ENCODE measurements at places on chromosomes 11 and 22.

DNA sequence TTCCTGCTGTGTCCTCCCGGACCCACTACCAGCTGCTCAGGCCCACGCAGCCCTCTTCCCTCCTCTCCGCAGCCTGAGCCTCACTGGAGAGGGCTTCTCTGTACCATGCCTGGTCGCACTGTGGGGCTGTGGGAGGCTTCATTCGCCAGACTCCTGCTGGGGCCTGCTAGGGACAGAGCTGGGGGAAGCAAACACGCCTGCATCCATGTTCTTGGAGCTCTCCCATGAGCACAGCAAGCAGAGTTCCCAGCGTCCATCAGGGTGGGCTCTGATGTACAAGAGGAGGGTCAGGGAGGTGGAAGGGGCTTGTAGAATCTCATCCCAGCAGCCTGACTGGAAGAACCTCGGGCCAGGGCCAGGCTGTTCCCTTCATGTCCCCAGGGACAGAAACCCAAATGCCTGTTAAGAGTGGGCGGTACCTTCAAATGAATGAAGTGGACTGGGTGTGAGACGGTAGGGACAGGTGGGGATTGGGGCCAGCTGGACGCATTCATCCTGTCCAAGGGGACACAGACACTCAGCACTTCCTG, 59.9 kb downstream of the MPPED1 start:
- DNase-seq, result no peak

DNA sequence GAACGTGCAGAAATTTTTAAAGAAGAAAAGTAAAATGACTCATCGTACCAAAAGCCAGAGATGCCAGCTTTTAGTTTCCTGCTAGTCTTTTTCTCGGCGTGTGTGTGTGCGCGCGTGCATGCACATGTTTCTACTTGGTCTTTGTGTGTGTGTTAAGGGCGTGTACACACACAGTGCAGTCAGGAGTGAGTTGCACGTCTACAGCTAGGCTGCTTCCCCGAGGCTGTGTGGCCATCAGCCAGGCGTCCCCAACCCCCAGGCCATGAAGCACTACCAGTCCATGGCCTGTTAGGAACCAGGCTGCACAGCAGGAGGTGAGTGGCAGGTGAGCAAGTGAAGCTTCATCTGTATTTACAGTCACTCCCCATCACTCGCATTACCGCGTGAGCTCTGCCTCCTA, 36.4 kb downstream of the KCNQ1 start:
- DNase-seq, result no peak

GRCh38 chr11:130407978-130408377, 20.4 kb downstream of the ADAMTS8 start:
- no peak for DNase-seq

GRCh38 chr11:2390725-2391151, 9.8 kb upstream of the TSSC4 start:
- no peak for DNase-seq

GRCh38 chr11:1714908-1715885, 18.2 kb downstream of the KRTAP5-6 start:
- no peak for DNase-seq

- no peak for DNase-seq
Observed at GRCh38 chr11:99545616-99546015, 524.9 kb downstream of the CNTN5 start.

DNA sequence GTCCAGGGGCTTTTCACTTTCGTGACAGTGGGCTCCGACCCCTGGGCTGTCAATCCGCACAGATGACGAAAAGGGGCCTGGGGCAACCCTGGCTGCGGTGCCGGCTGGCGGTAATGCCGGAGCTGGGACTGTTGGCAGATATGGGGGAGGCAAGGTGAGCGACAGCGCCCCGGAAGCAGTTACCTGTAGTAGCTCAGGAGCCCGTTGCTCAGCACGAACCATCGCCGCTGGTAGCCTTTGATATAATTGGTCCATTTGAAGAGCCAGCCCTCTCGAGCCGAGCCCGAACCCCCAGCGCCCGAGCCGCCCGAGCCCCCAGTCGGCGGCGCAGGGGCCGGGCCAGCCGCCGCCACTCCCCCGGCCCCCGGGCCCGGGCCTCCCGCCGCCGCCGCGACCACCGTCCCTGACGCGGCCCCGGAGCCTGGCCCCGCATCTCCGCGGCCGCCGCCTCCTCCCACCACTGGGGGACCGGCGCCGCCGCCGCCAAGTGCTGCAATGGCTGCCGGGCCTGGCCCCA, 396 bp downstream of the OSBP start:
- peak; percentile 14 for DNase-seq

DNA sequence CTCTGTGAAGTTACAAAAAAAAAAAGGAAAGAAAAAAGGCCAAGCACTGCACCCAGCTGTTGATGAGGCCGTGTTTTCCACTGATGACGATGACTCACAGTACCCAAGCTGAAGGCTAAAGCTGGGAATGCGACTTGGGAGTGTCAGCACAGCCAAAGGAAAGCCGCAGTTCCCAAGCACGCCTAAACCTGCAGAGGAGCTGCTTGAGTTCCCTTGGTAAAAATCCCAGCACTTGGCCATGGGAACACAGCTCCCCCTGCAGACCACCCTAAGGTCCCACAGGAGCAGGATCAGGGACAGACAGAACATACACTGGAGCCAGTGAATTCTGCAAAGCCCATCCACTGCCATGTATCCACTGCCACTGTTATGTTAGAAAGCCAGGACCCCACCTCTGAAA, 39.9 kb downstream of the SERGEF start:
- no peak for DNase-seq

DNA sequence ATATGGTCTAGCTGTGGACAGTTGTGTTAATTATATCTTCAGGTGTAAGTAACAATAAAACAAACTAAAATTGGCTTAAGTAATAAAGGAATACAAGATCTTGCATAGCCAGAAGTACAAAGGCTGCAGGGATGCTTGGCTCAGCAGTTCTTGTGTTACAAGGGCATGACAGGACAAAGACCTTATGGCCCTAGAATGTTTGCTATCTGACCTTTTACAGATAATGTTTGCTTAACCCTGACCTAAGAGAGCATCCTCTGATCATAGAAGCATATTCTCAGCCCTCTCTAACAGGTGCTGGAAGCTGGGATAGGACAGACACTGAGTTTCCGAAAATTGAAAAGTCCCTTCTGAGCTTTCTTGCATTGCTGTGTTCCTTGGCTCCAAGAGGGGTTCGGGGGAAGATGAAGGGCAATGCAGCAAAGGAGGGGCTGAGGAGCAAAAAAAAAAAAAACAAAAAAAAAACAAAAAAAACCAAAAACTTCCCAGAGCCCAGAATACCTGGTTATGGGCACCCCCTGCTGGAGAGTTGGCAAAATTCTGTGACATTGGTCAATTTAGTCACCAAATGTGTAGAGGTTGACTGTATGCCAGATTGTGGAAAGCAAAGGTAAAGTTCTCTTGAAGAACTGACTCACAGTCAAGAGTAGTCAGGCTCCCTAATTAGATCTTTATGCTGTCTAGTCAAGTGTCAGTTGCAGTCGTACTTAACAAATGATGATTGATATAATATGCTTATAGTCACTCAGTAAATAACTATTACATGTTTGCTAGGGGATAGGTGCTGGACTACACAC, 10.4 kb upstream of the HIKESHI start:
- DNase-seq, result peak; percentile 14

DNA sequence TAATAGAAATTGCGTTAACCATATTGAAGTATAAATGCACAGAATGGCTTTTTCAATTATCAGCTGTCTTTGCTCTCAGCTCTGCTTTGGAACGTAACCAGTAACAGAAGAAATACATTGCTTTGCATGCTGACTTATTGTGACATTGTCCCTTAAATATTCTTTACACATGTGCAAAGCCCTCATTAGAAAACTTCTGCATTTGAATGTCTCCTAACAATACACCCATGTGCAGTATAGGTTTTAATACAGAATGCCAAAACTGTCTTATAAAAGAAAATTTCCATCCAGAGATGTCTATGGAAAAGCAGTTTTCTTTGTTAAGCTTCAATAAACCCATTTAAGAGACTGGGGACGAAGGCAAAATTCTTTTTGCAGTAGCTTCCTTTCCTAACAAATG, 560.3 kb upstream of the CHORDC1 start:
- DNase-seq, result no peak

GRCh38 chr11:1978720-1979473, 18.7 kb downstream of the H19 start:
- no peak for DNase-seq

- DNase-seq, result no peak
Observed at GRCh38 chr11:64870176-64870892, 8.1 kb downstream of the EHD1 start.

- no peak for DNase-seq
Observed at GRCh38 chr11:115298300-115299012, 205.8 kb downstream of the CADM1 start.

DNA sequence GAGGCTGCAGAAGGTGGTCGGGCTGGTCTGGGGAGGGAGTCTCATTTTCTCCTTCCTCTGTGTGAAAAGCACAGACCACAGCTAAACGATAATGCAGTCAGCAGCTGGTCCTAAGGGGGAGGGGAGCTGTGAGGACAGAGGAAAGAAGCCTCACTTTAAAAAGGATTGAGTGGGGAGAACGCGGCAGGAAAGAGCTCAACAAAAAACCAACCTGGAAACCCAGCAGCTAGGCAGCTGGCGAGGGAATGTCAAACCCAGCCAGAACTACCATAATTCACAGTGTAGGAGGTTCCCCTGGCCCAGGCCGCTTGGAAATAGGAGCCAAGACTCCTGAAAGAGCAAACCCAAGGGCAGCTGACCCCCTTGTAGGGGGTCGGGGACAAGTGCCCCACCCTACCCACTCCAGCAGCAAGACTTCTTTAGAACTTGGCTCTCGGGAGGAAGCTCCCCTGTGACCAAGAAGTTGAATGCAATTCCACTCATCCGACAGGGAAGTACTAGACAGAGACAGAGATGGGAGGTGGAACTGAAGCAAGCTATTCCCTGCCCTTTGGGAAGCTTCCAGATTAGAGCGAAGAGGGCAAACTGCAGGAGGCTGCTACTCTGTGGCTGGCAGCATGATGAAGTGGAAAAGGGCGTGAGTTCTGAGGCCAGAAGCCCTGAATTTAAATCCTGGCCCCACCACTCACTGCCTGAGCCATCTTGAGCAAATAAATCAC, 16.5 kb upstream of the DGKZ start:
- no peak for DNase-seq

DNA sequence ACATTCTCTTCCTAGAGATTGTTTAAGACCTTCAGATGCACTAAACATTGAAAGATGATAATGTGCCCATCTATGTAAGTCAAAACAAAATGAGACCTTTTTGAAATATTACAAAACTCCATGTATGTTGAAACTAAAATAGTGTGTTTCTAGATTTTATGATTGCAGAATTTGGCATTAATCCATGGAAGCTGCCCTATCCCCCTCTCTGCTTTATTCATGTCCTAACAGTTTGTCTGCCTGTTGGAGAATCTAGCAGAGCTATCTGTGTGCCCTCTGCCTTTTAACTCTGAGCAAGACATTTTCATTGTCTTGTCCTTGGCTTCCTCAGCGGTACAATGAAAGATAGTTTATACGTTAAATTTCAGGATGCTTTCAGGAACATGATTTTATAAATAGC, 105.5 kb downstream of the FAT3 start:
- no peak for DNase-seq

DNA sequence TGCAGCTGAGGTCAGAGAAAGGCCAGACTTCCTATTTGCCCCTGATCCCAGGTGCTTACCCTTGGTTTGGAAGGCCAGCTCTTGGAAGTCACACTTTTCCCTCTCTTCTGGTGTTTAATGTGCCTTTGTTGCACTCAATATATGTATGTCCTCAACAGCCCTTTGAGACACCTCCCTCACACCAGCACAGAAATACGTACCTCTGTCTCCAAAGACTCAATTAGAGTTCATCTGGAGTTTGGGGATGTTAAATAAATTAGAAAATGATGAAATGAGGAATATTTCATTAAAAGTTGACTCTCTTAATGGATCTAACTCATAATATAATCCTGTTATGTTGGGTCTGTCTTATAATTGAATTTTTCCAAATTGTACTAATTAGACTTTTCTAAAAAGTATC, at the start of gene OR9G4:
Gene OR9G4, minus strand, starts transcription at position 101 of the 400 bp plus-strand sequence. CDS start 4,931 bp downstream, outside the sequence.
- no peak for DNase-seq

- DNase-seq, result no peak
Observed at GRCh38 chr22:47435204-47435487, 672.7 kb downstream of the TBC1D22A start.

GRCh38 chr11:65953471-65953870, 8.1 kb upstream of the SART1 start:
- DNase-seq, result no peak

DNA sequence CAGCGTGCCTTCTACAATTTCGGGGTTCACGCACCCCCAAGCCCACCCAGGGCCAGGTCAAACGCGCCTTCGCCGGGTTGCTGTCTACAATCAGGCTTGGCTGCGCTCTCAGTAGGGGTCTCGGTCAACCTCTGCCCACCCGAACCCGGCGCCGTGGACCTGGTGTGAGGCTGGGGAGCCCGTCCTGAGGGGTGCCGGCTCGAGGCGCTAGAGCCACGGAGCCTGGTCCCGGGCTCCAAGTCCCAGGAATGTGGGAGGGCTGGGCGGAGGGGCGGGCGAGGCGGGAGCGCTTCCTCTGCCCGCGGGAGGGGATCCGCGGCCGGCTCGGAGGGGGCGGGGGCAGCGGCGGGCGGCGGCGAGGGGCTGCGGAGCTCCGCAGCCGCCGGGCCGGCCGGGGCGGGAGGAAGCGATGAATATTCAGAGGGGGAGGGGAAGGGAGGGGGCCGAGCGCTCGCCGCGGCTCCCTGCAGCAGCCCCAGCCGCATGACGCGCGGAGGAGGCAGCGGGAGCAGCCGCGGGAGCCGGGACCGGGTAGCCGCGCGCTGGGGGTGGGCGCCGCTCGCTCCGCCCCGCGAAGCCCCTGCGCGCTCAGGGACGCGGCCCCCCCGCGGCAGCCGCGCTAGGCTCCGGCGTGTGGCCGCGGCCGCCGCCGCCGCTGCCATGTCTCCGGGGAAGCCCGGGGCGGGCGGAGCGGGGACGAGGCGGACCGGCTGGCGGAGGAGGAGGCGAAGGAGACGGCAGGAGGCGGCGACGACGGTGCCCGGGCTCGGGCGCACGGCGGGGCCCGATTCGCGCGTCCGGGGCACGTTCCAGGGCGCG, at the start of gene PTPRJ:
Gene PTPRJ, plus strand, starts transcription at position 472 of the 819 bp plus-strand sequence. CDS start 354 bp downstream, outside the sequence.
- DNase-seq, result peak; percentile 18

DNA sequence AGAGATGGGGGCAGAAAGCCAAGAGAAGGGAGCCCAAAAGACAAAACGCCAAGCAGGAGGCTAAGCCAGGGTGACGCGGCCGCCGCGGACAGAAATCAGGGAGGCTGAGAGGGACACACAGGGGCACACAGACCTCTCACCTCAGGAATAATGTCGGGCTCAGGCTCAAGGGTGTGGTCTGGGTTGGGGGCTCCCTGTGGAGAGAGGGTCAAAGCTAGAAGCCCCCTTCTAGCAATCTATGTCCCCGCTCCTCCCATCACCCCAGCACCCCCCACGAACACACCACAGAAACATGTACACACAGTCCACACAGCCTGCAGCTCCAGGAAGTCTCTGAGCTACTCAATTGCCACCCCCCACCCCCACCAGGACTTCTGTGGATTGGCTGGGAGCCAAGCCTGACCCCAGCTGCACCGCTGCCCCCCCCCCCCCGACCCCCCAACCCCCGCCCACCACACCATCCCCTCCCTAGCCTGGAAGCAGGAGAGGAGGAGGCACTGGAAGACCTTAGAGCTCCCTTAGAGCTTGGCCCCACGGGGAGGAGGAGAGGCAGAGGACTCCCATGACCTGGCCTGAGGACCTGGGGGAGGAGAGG, 6.9 kb downstream of the BCL9L start:
- DNase-seq, result no peak

GRCh38 chr11:116517584-116517983, 255.2 kb downstream of the BUD13 start:
- no peak for DNase-seq

- DNase-seq, result no peak
Observed at GRCh38 chr11:9577556-9577955, 4.1 kb downstream of the WEE1 start.
